ENCODE measurements at places on chromosomes 7 and 10. TPM values are rescaled to one million over a fixed set of nuclear protein-coding genes. Genes with fewer than 3 reads are reported as not detected.
A peak's percentile ranks its signal among the peaks of the same experiment; 100 is the strongest.

DNA sequence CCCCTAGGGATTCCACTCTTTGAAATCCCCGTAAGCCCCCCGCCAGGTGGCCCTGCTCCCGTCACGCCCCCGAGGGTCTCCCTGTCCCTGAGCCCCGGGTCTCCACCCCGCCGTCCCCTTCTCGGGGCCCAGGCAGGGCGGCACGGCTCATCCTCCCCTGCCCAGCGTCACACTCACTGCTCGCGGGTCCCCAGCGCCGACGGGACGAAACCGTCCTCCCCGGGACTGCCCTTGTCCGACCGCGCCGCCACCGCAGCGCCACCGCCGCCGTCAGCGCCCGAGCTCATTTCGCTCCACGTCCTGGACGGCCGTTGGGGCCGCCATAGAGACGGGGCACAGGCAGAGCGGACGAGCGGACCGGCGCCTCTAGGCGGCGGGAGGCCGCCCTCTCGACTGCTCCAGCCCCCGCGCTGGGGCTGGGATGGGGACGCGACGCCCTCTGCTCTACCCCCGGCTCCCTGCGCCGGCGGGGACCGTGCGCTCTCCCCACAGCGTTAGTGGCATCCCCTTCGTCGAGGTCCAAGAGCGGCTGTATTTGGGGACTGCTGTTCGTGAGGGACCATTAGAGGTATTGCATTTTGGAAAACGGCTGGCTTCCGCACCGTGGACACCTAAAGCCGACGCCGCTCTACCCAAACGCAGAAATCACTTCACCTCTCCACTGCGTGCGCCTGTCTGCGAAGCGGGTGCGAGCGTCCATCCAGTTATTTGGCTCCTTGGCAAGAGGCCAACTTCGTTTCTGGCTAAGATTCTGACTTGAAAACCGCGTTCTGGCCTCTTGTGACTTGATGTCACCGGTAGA lies at the start of gene EEF1AKMT2:
Gene EEF1AKMT2, minus strand, starts transcription at position 341 of the 802 bp plus-strand sequence. Its CDS starts 54 bp downstream, at position 287.
- peak; percentile 87 for DNase-seq

DNA sequence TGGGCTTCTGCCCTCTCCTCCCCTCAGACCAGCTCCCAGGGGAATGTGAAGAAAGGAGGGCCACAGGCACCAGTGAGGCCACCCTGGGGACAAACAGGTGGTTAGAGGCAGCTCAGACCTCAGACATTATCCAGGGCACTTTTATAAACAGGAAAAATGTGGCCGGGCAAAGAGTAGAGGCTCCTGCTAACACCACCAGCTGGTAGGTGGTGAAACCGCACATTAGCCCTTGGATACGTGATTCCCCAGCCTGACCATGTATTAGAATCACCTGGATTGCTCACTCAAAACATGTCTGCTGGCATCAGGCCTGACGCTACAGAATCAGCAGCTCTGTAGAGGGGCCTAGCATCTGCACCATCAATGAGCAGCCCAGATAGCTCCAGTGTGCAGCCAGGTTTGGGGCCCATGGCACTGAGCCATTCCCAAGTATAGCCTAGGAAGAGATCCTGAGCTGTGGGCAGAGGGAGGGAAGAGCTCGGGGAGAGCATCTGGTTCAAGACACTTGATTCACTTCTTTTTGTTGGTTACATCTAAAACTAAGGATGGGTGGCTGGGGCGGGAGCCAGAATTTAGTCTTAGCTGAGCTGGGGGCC lies 37.1 kb downstream of the GPR26 start:
- DNase-seq: no peak

The LIPN gene
- not detected for total RNA-seq

The MALRD1 gene
- total RNA-seq: not detected

The CTAGE6 gene
- 2.8 TPM for total RNA-seq

The LRRC4 gene
- total RNA-seq: not detected

The CLDN4 gene
- total RNA-seq: 0.09 TPM

Measured in activated CD8-positive, alpha-beta memory T cell treated with anti-CD3 and anti-CD28 coated beads, Interleukin-2, amount 10 ng/mL, durations not matched to agents 7 days and 5 days (primary cell).